ENCODE measurements at places on chromosomes 12 and 14.

DNA sequence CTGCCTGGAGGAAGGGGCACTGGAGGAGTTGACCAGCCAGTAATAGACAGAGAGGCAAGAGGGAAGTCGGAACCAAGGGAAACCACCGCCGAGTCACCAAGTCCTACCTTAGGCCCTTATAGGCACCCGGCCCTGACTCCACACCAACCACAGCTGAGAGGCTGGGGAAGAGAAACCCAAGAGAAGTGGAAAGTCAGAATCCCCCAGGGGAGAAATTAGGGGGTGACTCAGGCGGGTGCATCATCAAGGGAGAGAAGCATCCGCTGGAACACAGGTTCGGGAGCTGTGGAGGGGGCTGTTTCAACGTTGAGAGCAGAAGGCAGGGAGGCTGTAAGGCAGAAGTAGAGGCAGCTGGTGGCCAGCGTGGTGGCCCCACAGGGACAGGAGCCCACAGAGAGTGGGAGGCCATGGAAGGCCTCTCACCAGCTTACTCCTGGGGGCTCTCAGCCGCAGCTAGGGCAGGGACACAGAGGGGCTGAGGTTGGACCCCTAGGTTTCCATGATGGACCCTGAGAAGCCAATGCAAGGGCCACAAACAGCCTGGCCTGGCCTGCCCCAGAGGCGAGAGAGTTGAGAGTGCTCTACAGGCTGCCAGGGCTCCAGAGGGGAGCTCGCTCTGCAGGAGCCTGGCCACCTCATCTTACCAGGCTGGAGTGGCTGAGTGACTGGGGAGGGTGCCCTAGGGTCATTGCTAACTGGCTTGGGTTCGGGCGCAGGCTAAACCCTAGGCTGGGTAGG is 1.4 kb upstream of the TRMT61A start:
- peak; percentile 62 for ATAC-seq

GRCh38 chr12:52892974-52893373 is 11.9 kb downstream of the KRT8 start:
- no peak for ATAC-seq

GRCh38 chr12:23060161-23060560 is 435.2 kb downstream of the ETNK1 start:
- ATAC-seq: no peak

GRCh38 chr14:64830961-64831360 is 48.7 kb downstream of the SPTB start:
- ATAC-seq: no peak

GRCh38 chr14:22418631-22419030 is 170.4 kb downstream of the DAD1 start:
- ATAC-seq: no peak

GRCh38 chr14:104313674-104314073 is 175.3 kb downstream of the KIF26A start:
- ATAC-seq: no peak

DNA sequence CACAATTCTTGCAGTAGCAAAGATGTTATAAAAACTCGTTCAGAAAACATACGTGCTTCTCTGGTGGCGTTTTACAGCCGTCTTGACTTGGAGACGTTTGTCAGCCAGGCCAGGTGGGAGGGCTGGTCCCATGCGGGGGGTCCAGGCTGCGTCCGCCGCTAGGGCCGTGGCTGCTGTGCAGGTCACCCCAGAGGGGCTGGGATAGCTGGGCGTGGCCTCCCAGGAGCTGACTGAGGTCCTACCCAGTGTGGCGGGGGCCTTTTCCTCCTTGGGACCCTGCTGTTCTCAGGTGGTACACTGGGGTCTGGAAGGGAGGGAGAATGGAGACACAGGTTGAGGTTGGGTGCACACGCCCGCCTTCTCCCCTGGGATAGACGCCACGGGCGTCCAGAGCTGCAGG is 25.2 kb downstream of the MTA1 start:
- no peak for ATAC-seq

GRCh38 chr12:64566122-64566521 is 44.2 kb upstream of the RASSF3 start:
- ATAC-seq: no peak

GRCh38 chr12:70581208-70581607 is 56.0 kb downstream of the PTPRB start:
- ATAC-seq: no peak

DNA sequence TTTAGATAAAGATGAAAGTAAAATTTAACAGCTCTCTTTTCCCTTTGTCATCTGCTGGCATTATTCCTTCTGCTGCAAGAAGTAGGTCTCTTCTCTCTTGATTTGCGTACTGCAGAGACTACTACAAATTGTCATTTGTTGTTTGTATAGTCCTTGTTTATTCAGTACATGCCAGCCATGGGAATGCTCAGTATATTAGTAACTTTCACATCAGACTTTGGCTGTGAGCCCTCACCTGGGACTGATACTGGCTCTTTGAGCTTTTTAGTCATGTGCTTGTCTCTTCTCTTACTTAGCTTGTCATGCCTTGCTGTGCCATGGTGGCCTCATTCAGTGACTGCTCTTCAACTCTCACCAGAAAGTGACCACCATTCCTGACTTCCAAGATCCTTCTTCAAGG is 169.8 kb downstream of the PRKCH start:
- ATAC-seq: no peak

DNA sequence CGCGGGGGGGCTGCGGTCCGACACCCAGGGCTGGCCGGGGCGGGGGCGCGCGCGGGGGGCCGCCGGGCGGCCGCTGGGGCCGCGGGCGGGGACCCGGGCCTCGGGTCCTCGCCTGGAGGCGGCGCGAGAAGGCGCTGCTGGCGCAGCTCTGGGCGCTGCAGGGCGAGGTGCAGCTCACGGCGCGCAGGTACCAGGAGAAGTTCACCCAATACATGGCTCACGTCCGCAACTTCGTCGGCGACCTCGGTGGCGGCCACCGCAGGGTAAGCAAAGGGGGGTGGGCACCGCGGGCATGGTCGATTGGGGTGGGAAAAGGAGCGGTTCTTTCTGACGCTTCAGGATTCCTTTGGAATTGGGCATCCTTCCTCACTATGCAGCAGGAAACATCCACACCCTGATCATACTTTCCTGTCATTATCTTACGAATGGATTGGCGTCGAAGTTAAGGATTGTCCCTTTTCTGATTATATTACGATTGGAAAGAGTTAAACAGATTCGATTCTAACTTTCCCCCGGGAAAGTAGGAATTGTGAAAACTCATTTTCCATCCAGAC is 798 bp downstream of the PDZRN4 start:
- no peak for ATAC-seq

GRCh38 chr12:45232756-45233372 is 17.0 kb downstream of the ANO6 start:
- ATAC-seq: peak; percentile 85

DNA sequence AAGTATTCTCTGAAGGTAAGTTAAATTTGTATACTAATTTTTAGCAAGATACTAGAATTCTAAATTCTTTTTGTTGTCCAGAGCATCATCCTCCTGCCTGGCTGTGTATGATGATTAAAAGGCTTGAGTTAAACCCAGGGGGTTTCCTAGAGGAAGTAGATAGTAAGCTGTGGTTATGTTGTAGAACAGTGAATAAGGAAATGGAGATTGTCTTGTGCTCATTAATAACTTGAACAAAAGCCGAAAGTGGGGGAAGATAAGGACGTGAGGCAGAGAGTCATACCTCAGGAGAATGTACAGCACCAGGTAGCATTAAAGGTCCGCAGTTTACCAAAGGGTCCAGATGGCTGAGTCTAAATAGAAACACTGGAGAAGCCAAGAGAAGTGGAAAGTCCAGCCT is 42.0 kb downstream of the CKB start:
- peak; percentile 76 for ATAC-seq
